ENCODE measurements at places on chromosomes 6 and 20. TPM values are rescaled to one million over a fixed set of nuclear protein-coding genes. Genes with fewer than 3 reads are reported as not detected.

RIPOR2 gene
- 0.28 TPM for total RNA-seq

HLA-DMB gene
- total RNA-seq, result 1.9 TPM

CST4 gene
- total RNA-seq, result not detected

ZBTB46 gene
- total RNA-seq, result 3.0 TPM

KIF16B gene
- 8.8 TPM for total RNA-seq

KAT14 gene
- total RNA-seq, result 8.5 TPM

SOX18 gene
- total RNA-seq, result 3.7 TPM

HNF4A gene
- total RNA-seq, result 19.6 TPM

FAM83B gene
- 2.7 TPM for total RNA-seq

TSBP1 gene
- total RNA-seq, result not detected

FAM217A gene
- total RNA-seq, result 0.16 TPM

HTR1B gene
- total RNA-seq, result 0.16 TPM

GRIK2 gene
- 1.1 TPM for total RNA-seq

COL9A3 gene
- total RNA-seq, result 1.7 TPM

BPIFA1 gene
- not detected for total RNA-seq

LY6G6D gene
- total RNA-seq, result not detected

MCHR2 gene
- total RNA-seq, result not detected

DSP gene
- total RNA-seq, result 110 TPM

PREP gene
- 13.8 TPM for total RNA-seq

RIMS1 gene
- total RNA-seq, result 3.6 TPM

TFAP2B gene
- not detected for total RNA-seq

CLPSL2 gene
- total RNA-seq, result 2.4 TPM

HCRTR2 gene
- not detected for total RNA-seq

ENTPD6 gene
- 63.0 TPM for total RNA-seq

SRC gene
- 28.4 TPM for total RNA-seq

CLDN20 gene
- total RNA-seq, result not detected

ARMC2 gene
- total RNA-seq, result 2.6 TPM

ERVFRD-1 gene
- not detected for total RNA-seq

GPSM3 gene
- 10.1 TPM for total RNA-seq

FANCE gene
- total RNA-seq, result 2.7 TPM

LIN28B gene
- 0.22 TPM for total RNA-seq

E2F1 gene
- total RNA-seq, result 0.92 TPM

TRPC4AP gene
- 40.7 TPM for total RNA-seq

FAM209A gene
- not detected for total RNA-seq

SPATS1 gene
- not detected for total RNA-seq

EGFL8 gene
- 4.6 TPM for total RNA-seq

TINAG gene
- not detected for total RNA-seq

PROKR2 gene
- not detected for total RNA-seq

SGK2 gene
- total RNA-seq, result 10.8 TPM

ARID1B gene
- total RNA-seq, result 43.4 TPM

DEFB128 gene
- total RNA-seq, result not detected

CAGE1 gene
- not detected for total RNA-seq

SYNCRIP gene
- total RNA-seq, result 27.0 TPM

MDFI gene
- total RNA-seq, result 3.7 TPM

EYS gene
- 0.20 TPM for total RNA-seq

LIME1 gene
- total RNA-seq, result 6.0 TPM

FBXL4 gene
- total RNA-seq, result 11.3 TPM

BFSP1 gene
- 1.4 TPM for total RNA-seq

DEFB116 gene
- not detected for total RNA-seq

PEDS1 gene
- total RNA-seq, result 3.5 TPM

LGSN gene
- not detected for total RNA-seq

HEY2 gene
- total RNA-seq, result 2.9 TPM

PGC gene
- total RNA-seq, result 6.2 TPM

RAET1E gene
- total RNA-seq, result 0.09 TPM

ZC2HC1B gene
- total RNA-seq, result not detected

NKX2-2 gene
- 2.3 TPM for total RNA-seq

PHF10 gene
- total RNA-seq, result 34.6 TPM

DYNLRB1 gene
- 36.8 TPM for total RNA-seq
